ENCODE measurements at places on chromosomes 4 and X.
A peak's percentile ranks its signal among the peaks of the same experiment; 100 is the strongest.

- DNase-seq, result no peak
Measured at GRCh38 chrX:116114999-116115398, 55.5 kb upstream of the AGTR2 start.

DNA sequence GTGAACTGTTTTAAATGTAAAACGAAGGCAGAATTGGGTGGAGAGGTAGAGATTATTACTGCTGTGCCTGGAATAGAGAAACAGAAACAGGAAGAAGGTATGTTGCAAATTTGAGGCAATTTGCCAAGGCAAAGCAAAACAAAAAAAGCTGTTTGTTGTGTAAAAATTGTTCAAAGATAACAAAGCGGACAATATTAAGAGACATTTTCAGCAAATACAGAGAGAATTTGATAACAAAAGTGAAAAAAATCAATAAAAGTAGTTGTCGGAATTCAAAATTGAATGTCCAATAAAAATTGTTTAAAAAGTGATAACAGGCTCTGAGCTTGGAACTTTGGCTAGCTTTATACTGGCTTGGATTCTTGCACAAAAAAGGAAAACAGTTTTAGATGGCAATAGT lies 14.4 kb upstream of the SMS start:
- DNase-seq, result no peak

GRCh38 chr4:144302704-144303536 lies 162.4 kb upstream of the GYPA start:
- DNase-seq, result no peak

DNA sequence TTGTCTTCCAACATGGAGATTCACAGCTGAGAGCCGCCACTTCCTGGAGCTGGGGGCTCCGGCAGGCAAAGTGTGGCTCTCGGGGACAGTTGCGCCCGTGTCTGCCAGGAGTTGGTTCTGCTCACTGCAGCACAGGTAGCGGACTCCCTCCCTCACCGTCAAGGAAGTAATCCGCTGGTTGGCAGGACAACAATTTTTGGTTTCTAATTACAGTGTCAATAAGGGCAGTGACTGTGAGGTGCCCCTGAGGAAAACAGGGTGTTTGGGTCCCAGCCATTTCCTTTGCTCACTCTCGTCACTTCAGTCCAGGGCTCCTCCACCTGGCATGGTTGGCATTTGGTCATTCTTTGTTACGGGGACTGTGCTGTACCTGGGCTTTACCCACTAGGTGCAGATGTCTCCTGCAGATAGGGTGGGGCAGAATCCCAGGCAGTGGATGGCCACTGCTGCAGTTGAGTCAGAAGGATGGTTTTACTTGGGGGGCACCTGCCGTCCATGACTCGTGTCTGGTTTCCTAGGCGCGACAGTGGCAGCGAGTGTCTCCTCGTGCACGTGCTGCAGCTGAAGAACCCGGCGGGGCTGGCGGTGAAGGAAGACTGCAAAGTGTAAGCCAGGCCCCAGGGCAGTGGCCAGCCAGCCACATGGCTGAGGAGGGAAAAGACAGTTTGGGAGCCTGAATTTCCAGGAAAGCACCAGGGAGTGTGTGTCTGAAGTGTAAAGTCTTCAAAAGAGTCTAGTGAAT lies 32.1 kb upstream of the CLCN4 start:
- no peak for DNase-seq

DNA sequence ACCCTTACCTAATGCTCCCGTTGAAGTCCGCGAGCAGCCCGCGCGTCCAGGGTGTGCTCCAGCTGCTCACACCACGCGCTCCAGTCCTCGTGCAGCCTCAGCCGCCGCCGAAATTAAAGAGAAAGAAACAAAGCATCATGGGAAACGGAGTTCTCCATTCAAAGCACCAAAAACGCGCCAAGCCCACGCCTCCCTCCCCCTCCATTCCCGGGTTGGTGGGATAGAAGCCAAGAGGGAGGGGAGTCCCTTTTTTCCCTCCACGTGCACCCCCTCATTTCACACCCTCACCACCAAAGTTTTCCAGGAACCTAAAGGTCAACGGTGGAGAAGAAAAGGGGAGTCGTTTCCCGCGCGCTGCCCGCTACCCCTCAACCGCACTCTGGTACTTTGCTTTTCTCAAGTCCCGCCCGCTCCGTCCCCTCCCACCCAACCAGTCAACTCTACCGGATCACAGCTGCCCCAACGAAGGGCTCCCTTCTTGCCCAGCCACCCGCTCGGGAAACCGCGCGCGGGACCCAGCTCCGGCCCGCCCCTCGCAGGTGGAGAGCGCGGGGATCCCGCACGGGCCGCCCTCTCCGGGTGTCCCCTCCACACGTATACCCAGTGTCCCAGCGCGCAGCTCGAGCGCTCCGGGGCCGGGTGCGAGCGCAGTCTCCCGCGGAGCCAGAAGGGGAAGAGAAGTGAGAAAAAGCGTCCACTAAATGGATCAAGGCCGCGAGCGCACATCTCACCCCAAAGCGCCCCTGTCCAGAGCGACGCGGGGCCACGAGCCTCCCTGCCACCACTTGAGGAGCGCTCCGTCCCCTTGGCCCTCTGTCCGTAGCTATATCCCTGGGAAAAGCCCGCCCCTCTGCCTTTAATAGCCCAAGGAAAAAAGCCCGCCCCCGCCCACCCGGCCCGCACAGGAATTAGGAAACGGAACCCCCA lies 65.1 kb upstream of the CCDC160 start:
- no peak for DNase-seq

DNA sequence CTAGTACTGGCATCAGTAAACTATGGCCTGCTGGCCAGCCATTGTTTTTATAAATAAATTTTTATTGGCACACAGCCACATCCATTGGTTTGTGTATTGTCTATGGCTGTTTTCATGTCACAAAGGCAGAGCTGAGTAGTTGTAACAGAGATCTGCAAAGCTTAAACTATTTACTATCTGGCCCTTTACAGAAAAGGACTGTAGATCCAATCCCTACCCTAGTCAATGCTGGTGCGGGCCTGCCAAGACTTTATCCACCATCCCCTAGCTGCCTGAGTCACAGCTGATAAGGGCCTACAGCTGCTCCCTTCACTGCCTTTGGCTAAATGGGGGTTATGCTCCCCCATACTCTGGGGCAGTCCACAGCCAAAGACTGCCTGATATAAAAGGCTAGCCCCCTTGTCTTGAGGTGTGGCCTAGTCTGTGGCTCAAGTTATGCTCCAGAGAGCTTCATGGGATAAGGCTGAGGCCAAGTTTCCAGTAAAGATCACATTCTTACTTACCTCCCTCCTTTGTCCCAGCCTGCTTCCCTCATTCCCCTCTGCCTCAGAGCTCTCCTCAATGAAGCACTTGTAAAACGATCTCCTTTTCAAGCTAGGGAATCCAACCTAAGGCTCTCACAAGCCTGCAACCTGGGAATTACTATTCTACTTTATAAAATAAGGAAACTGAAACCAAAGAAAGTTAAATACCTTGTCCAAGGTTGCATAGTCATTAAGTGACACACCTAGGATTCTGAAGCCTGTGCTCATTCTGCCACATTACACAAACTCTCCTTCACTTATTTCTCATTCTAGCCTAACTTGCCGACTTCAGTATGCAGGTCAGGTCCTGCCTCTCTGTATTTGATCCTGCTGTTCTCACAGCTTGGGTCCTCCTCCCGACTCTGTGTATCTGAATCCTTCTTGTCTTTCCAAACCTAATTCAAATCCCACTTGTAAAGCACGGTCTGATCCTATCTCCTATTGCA lies 20.7 kb downstream of the ACE2 start:
- DNase-seq, result no peak

DNA sequence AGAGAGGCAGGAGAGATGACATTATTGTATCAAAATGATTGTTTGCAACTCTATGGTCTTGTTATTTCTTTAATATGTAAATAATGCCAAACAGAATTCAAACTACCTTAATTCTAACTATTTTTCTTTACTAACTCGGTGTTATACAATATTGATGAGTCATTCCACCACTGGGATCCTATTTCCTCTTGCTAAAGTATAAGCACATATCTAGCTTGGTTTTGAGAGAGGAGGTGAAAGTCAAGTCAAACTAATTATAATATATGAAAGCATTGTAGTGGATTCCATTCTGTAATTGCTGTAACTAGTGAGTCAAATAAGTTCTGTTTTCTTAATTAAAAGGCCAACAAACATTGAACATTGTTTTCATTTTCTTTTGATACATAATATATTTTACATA lies 837.6 kb downstream of the PDHA2 start:
- DNase-seq, result no peak

- DNase-seq, result no peak
Measured at GRCh38 chr4:185743722-185744487, 68.1 kb downstream of the SORBS2 start.

GRCh38 chrX:154436374-154436982 lies 476 bp upstream of the GDI1 start:
- DNase-seq, result peak; percentile 45

DNA sequence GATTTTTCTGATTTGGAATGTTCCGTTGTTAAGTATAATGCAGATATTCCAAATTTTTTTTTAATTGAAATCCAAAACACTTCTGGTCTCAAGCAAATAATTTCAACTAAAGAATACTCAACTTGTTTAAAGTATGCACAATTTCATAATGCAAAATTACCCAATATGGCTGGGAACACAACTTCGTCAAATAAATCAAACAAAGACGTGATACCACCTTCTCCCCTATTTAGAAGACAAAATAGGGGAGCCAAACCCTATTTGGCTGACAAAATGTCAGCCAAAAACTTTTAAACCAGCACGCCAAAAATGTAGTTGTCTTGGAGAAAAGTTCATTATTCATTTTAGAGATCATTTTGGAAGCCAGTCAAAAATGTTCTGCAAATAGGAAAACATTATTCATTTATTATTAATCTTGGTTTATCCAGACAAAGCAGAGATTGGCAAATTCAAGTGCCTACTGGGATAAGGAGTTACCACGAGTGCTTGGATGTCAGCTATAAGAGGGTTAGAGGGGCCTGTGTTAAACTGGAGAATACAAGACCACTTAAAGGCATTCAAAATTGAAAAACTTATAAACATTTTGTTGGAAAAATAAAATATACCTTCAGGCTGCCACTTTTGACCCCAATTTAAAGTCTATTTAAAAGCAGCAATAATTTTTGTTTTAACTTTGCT lies 3.3 kb upstream of the TKTL2 start:
- DNase-seq, result no peak

- DNase-seq, result no peak
Measured at GRCh38 chrX:154381271-154381670, 2.2 kb downstream of the EMD start.

GRCh38 chrX:1750267-1750666 lies 135.4 kb downstream of the ASMT start:
- no peak for DNase-seq

- DNase-seq, result no peak
Measured at GRCh38 chr4:155008389-155008788, 200.0 kb upstream of the NPY2R start.

DNA sequence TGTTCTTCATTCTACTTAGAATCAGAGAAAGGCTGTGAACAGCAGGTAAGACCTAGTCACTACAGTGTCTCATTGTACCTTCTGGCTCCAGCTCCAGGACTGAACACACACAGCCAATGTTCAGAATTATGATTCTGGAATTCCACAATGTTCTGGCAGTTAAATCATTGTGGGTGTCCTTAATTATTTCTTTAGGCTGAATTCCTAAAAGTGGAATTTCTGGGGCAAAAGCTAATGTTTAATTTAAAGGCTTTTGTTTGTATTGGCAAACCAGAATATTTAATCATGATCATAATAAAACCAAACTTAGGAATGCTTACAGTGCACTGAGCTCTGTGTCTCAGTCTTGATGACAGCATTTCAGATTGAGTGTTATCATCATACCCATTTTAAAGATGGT lies 67.0 kb upstream of the FAT1 start:
- no peak for DNase-seq

GRCh38 chr4:6851962-6852361 lies 57.7 kb upstream of the TBC1D14 start:
- DNase-seq, result no peak

DNA sequence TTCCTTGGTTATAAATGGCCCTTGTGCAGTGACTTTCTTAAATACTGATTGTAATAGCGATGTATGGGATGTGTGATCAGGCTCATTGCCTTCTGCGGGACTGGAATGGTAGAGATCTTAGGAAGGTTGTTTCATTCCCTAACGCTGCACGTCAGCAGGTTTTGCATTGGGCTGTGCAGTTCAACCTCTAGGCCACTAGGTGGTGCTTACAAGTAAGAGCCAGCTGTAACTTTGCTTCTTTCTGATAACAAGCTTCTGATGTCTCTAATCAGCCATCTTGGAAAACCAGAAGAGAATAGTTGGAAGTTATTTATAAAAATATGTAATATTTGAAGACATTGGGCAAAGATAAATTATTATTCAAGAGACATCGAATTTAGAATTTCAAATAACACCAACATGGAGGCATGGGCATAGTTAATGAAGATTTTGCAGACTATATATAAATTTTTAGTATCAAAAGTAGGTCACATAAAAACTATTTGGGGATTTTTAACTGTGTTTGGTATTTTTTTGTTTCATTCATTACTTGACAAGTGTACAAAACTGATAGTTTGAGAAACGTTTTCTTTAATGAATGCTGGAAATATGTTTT lies 339.7 kb upstream of the PCDH7 start:
- DNase-seq, result no peak

DNA sequence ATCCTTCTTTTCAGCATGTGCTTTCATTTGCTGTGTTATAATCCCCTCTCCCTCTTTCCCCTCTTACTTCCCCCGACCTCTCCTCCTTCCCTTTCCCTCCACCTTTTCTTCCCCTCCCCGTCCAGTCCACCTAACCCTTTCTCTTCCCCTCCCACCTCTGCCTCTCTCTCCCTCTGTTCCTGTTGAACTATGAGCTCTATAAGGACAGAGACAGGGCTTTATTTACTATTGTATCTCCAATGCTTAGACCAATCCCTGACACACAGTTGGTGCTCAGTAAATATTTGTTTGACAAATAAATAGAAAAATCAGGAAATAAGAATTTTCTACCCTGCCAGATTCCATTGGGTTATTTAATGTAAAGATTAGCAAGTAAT lies 60.8 kb downstream of the EGF start:
- no peak for DNase-seq

GRCh38 chr4:38387348-38387747 lies 276.7 kb upstream of the KLF3 start:
- DNase-seq, result no peak

GRCh38 chr4:71241501-71242288 lies 97.1 kb upstream of the SLC4A4 start:
- no peak for DNase-seq

DNA sequence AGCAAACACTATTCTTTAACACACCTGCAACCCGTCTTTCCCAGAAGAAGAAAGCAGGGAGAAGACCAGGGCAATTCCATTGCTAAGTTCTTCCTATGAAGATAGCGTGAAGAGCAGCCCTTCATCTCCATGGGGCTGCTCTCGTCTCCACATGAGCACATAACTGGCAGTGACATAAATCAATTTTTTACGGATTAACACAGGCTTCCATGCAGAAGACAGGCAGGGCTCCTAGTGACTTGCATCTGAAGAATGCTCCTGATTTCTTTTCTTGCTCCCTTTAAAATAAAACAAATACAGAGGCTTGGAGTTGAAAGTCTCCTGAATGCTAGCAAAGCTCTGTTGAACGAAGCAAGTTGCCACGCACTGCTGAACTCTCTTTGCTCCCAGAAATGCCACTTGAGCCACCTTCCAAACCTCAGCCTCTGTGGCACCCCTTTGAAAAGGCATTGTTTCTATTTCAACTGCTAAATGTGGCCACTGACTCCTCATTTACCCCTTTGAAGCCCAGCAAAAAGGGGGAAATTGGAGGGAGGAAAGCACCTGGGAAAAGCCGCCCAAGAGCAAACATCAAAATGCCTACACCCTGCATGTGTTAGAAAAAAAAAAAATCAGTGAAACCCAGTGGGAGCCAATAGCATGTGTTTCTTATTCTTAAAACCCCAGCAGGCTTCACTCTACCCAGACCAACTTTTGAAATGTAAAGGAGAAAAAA lies 383.7 kb downstream of the IDS start:
- DNase-seq, result no peak

GRCh38 chrX:34868633-34869032 lies 74.0 kb upstream of the FAM47B start:
- no peak for DNase-seq

Data from NCI-H774 (cell line).